ENCODE measurements at places on chromosomes 6 and 20. TPM values are rescaled to one million over a fixed set of nuclear protein-coding genes. Genes with fewer than 3 reads are reported as not detected.

Gene RHAG
- total RNA-seq = not detected

Gene ARFGAP1
- total RNA-seq = 106 TPM

Gene CLPSL2
- total RNA-seq = not detected

Gene BHLHE23
- not detected for total RNA-seq

Gene STK35
- 29.0 TPM for total RNA-seq

Gene NKAIN4
- total RNA-seq = not detected

Gene MDFI
- 1.2 TPM for total RNA-seq

Gene FOXC1
- total RNA-seq = 1.5 TPM

Gene OR2B6
- total RNA-seq = not detected

Gene PRDM13
- under 0.01 TPM for total RNA-seq

Gene DNAH8
- 0.12 TPM for total RNA-seq

Gene FAM83B
- 0.12 TPM for total RNA-seq

Gene L3MBTL3
- 5.0 TPM for total RNA-seq

Gene PRPH2
- 1.8 TPM for total RNA-seq

Gene EPPIN
- total RNA-seq = not detected

Gene TREML4
- not detected for total RNA-seq

Gene CUL9
- 39.2 TPM for total RNA-seq

Gene BTNL2
- not detected for total RNA-seq

Gene BANF2
- total RNA-seq = not detected

Gene HLA-DPB1
- total RNA-seq = 21.1 TPM
